SJCRH30 (cell line): ENCODE measurements at places on chromosomes 6 and 20. TPM values are rescaled to one million over a fixed set of nuclear protein-coding genes. Genes with fewer than 3 reads are reported as not detected.

GRCh38 chr20:10504994-10505730 is 70.1 kb downstream of the SLX4IP start:
- peaks cover 25% of the 10 kb centered on the region for H3K4me1 ChIP-seq
- peak; percentile 41 for DNase-seq
- peak overlapping the region; percentile 15; the same call in 1 of the 2 replicates for H3K4me3 ChIP-seq
- H3K27me3 ChIP-seq, result no peaks in the 10 kb centered on the region

GRCh38 chr6:156379392-156380289 is 397.5 kb upstream of the ARID1B start:
- no peaks in the 10 kb centered on the region for H3K27me3 ChIP-seq
- no peak for DNase-seq
- H3K36me3 ChIP-seq, result no peaks in the 10 kb centered on the region
- H3K4me1 ChIP-seq, result no peaks in the 10 kb centered on the region

DNA sequence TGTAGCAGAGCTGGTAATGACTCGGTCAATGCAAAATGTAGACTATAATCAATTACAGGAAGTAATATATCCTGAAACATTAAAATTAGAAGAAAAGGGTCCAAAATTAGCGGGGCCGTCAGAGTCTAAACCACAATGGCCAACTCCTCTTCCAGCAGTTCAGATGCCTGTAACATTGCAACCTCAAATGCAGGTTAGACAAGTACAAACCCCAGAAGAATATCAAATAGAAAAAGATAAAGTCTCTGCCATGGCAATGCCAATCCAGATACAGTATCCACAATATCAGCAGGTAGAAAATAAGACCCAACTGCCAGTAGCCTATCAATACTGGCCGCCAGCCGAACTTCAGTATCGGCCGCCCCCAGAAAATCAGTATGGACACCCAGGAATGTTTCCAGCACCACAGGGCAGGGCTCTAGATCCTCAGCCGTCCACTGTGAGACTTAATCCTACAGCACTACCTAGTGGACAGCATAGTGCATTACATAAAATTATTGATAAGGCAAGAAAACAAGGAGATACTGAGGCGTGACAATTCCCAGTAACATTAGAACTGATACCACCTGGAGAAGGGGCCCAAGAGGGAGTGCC is 158.4 kb downstream of the GPX5 start:
- no peak overlapping the region for H3K27ac ChIP-seq
- no peak overlapping the region for H3K4me3 ChIP-seq
- H3K4me1 ChIP-seq, result no peaks in the 10 kb centered on the region
- H3K36me3 ChIP-seq, result no peaks in the 10 kb centered on the region
- H3K27me3 ChIP-seq, result no peaks in the 10 kb centered on the region

GRCh38 chr20:57415771-57416170 is 24.6 kb downstream of the RBM38 start:
- H3K4me1 ChIP-seq, result peaks cover 21% of the 10 kb centered on the region
- H3K4me3 ChIP-seq, result no peak overlapping the region
- H3K27me3 ChIP-seq, result peaks cover 2% of the 10 kb centered on the region; the same call in 1 of the 2 replicates
- no peaks in the 10 kb centered on the region for H3K36me3 ChIP-seq
- H3K27ac ChIP-seq, result no peak overlapping the region

GRCh38 chr6:152170702-152171667 is 363.5 kb downstream of the ESR1 start:
- H3K36me3 ChIP-seq, result 0 out of 2 replicates have a peak, but pooled peaks cover 6% of the 10 kb centered on the region
- H3K27ac ChIP-seq, result no peak overlapping the region
- H3K4me3 ChIP-seq, result no peak overlapping the region
- no peaks in the 10 kb centered on the region for H3K27me3 ChIP-seq

DNA sequence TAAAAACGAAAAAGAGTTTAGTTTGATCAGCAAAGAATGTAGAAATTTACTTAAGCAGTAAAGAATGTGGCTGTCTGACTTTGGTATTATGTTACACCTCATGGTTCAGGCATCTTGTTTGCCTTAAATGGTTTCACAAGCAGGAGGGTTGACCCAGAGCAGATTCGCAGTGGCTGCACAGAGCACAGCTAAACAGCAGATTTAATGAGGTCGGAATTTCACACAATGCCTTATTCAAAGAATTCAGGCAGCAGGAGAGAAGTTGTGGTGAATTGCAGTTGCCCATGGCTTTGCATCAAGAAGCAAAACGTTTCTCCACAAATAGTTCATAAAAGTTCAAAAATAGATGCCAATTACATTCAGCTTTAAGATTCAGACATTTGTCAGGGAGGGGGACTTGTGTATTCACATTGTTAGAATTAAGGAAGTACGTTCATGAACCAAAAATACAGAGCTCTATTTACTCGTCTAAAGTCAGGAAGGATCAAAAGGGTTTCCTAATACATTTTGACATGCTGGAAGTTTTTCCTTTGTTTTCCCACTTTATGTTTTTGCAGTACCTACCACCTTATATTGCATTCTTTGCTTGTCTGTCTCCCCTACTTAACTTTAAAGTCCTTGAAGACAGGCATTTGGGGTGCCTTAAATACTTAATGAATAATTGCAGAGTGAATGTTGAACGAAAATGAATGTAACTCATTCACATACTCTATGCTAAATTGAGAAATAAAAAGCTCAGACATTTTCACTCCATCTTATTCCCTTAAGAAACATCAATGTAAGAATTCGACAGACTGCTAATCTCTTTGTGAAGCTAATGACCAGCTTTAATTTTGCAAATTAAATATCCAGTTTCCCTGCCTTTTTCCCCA is 1163.6 kb upstream of the CITED2 start:
- peak; percentile 75 for DNase-seq
- no peaks in the 10 kb centered on the region for H3K27me3 ChIP-seq

- no peak overlapping the region for H3K4me3 ChIP-seq
- no peaks in the 10 kb centered on the region for H3K36me3 ChIP-seq
Observed at GRCh38 chr6:130368576-130368975, 2.8 kb downstream of the TMEM200A start.

DNA sequence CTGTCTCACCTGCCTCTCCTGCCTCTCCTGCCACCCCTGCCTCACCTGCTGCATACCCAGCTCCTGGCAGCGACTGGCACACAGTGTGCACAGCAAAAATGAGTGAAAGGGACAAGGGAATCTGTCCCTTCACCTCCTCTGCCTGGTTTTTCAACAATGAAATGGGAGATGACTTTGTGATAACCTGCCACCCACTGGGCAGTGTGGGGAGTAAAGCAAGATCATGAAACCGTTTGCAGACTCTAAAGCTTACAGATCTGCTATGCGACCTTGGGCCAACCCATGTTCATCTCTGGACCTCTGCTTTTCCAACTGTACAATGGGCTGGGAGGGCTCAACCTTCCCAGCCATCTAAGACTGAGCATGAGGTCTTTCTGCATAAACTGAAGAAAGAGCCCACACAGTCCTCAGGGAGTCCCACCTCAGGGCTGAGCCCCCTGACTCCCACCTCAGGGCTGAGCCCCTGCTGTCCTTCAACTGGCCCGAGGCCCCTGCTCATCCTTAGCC is 81.1 kb downstream of the RIPOR3 start:
- H3K4me3 ChIP-seq, result no peak overlapping the region
- DNase-seq, result no peak
- no peaks in the 10 kb centered on the region for H3K4me1 ChIP-seq
- no peaks in the 10 kb centered on the region for H3K36me3 ChIP-seq

- no peak for DNase-seq
- H3K4me1 ChIP-seq, result no peaks in the 10 kb centered on the region
- no peak overlapping the region for H3K27ac ChIP-seq
- H3K36me3 ChIP-seq, result no peaks in the 10 kb centered on the region
Observed at GRCh38 chr6:169529931-169530751, 171.7 kb downstream of the WDR27 start.

DNA sequence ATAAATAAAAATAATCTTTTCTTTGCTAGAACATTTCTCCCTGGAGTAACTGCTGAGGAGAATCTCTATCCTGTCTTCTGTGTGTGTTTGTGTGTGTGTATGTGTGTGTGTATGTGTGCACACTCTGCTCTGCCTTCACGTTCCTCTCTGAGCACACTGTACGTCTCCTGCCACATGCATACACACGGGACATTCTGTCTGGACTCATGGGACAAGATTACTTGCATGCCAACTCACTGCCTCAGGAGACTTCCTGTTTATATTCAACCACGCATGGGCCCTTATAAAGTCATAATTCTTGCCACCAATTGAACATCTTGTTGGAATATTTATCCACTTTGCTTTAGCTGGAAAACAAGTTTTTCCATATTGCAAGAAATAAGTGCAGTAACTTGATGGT is 930.6 kb downstream of the KIF16B start:
- H3K4me3 ChIP-seq, result no peak overlapping the region
- no peaks in the 10 kb centered on the region for H3K36me3 ChIP-seq
- no peaks in the 10 kb centered on the region for H3K27me3 ChIP-seq
- DNase-seq, result no peak
- no peaks in the 10 kb centered on the region; the same call in 1 of the 2 replicates for H3K4me1 ChIP-seq

DNA sequence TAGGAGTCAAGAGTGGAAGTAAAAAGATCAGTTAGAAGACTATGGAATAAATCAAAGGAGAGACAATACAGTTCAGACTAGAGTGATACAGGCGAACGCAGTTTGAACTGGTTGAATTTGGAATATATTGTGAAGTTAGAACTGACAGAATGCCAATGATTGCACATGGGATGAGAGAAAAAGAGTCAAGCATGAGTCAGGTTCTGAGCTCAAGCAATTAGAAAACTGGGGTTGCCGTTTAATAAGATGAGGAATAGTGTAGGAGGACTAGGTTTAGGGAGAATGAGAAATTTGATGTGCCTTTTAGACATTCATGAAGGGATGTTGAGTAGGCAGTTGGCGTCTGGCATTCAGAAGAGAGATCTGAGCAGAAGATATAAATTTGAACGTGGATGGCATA is 8.0 kb downstream of the RNF217 start:
- no peak for DNase-seq
- H3K27ac ChIP-seq, result no peak overlapping the region
- peaks cover 24% of the 10 kb centered on the region for H3K4me1 ChIP-seq
- H3K27me3 ChIP-seq, result no peaks in the 10 kb centered on the region

- H3K27me3 ChIP-seq, result no peaks in the 10 kb centered on the region
- H3K4me3 ChIP-seq, result no peak overlapping the region
- H3K36me3 ChIP-seq, result no peaks in the 10 kb centered on the region
- no peak for DNase-seq
Observed at GRCh38 chr6:48747040-48747439, 636.0 kb upstream of the PTCHD4 start.

GRCh38 chr6:126477678-126478077 is 137.8 kb downstream of the CENPW start:
- no peaks in the 10 kb centered on the region for H3K36me3 ChIP-seq
- no peak overlapping the region for H3K4me3 ChIP-seq
- H3K4me1 ChIP-seq, result no peaks in the 10 kb centered on the region
- DNase-seq, result no peak
- no peaks in the 10 kb centered on the region for H3K27me3 ChIP-seq

DNA sequence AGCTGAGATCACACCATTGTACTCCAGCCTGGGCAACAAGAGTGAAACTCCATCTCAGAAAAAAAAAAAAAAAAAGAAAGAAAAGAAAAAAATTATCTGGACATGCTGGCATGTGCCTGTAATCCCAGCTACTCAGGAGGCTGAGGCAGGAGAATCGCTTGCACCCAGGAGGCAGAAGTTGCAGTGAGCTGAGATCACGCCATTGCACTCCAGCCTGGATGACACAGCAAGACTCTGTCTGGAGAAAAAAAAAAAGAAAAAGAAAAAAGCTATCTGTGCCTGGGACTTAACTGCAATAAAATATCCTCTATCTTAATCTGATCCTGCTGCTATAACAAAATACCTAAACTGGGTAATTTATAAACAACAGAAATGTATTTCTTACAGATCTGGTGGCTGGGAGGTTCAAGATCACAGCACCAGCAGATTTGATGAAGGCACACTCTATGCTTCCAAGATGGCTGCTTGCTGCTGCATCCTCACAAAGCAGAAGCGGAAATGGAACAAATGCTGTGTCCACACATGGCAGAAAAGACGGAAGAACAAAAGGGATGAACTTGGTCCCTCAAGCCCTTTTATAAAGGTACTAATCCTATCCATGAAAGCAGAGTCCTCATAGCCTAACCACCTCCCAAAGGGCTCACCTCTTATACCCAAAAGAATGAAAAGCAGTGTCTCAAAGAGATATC is 273.3 kb upstream of the JARID2 start:
- H3K27me3 ChIP-seq, result no peaks in the 10 kb centered on the region
- no peak overlapping the region for H3K4me3 ChIP-seq
- no peaks in the 10 kb centered on the region for H3K36me3 ChIP-seq
- H3K4me1 ChIP-seq, result 0 out of 2 replicates have a peak, but pooled peaks cover 4% of the 10 kb centered on the region

GRCh38 chr6:17448165-17448564 is 54.8 kb downstream of the CAP2 start:
- H3K27ac ChIP-seq, result no peak overlapping the region
- no peak overlapping the region for H3K4me3 ChIP-seq
- H3K4me1 ChIP-seq, result peaks cover 5% of the 10 kb centered on the region; the same call in 1 of the 2 replicates
- no peaks in the 10 kb centered on the region for H3K36me3 ChIP-seq
- DNase-seq, result no peak

DNA sequence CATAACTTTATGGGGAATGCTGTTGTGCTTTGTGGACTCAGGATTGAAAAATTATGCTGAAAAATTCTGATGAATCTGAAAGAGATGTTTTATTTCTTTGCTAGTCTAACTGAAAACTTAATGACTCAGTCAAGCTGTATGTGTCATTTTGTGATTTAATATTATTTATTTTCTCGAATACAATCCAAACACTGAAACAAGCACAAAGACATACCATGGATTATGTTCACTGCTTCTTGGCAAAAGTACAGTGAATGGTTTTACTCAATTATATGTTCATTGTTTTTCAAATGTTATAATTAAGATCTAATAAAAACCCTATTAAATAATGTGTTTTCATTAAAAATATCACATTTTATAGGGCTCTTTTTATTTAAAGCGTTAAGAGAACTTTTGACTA is 330.6 kb upstream of the EPHA7 start:
- H3K4me3 ChIP-seq, result no peak overlapping the region
- H3K27ac ChIP-seq, result no peak overlapping the region
- no peak for DNase-seq

DNA sequence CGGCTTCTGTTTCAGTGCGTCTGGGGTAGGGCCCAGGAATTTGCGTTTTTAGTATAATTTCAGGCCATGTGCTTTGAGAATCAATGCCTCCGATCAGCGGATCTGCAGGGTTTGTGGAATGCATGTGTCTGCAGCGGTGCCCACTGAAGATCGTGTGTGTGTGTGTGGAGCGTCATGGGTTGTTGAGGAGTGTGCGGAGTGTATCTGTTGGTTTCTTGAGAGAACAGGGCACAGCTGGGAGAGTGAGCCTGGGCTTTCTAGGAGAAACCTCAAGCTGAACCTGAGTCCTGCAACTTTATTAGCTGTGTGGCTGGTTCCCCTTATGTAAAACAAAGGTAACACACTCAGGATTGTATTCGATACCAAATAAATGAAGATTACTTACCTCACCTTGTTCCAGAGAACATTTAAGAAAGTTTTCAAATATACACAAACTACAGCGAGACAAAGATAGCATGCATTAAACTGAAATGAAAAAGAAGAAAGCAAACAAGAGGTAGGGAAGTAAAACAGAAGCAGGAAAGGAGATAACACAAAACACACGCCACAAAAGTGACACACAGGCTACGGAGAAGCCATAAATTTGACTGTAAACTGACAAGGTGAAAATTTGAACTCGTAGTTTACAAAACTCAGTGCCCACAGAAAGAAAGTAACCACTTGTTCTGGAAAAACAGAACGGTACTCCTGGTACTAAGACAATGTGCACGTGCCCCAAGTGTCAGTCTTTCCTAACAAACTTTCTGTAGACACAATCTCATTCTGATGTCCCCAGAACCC is 28.8 kb downstream of the PDE10A start:
- no peaks in the 10 kb centered on the region for H3K36me3 ChIP-seq
- no peaks in the 10 kb centered on the region for H3K27me3 ChIP-seq
- no peak overlapping the region for H3K4me3 ChIP-seq
- no peak overlapping the region; the same call in 1 of the 2 replicates for H3K27ac ChIP-seq

The ZC2HC1B gene
- not detected in 2 replicates for total RNA-seq

The CALHM6 gene
- 0.30 TPM in 1 of 2 replicates, not detected in the other for total RNA-seq

The SLC22A1 gene
- 0.20 and 0.49 TPM in 2 replicates for total RNA-seq

The ID4 gene
- total RNA-seq, result 0.66 and 1.2 TPM in 2 replicates

The TAF11 gene
- 50.6 and 54.0 TPM in 2 replicates for total RNA-seq
